Stimulated activated CD8-positive, alpha-beta memory T cell treated with anti-CD3 and anti-CD28 coated beads, Interleukin-4, amount 100 ng/mL, for 4 hours (primary cell): ENCODE measurements at places on chromosomes 6 and 20.

GRCh38 chr20:20233041-20233514 is 134.8 kb upstream of the INSM1 start:
- DNase-seq = no peak

- DNase-seq = no peak
These were observed 5.6 kb downstream of the NR2E1 start for GRCh38 chr6:108171291-108171917.

GRCh38 chr20:58790454-58790853 is 60.2 kb downstream of the GNAS-AS1 start:
- no peak for DNase-seq

DNA sequence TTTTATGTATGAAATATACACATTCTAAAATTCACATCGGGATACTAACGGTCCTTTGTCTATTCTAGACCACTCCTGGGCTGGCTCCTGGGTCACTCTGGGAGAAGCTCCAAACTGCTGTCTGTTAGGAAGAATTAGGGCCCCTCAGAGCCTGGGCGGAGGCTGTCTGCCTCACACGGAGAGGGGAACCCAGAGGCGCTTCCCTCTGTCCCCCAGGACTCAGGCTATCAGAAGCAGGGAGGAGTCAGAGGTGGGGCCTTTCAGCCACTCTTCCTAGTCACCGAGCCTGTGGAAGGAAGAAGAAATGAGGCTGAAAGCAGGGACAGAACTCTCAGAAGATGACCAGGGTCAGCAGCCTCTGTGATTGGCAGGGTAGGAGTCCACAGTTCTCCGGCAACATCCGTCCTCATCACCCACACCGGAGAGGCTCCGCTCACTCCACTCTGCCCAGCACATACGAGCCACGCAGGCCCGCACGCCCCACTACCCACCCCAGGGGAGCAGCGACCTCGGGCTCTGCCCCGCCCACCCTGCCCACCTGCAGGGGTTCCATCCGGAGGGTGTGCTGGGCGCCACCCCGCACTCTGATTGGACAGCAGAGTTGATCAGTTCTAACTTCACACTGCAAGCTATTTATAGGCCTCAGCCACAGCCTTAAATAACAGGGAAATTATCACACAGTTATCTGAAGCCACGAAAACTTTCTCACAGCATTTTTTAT is 182.1 kb upstream of the AFDN start:
- no peak for DNase-seq

GRCh38 chr6:53623497-53623896 is 42.1 kb downstream of the KLHL31 start:
- DNase-seq = no peak

GRCh38 chr6:56848105-56848504 is 106.8 kb upstream of the BEND6 start:
- DNase-seq = no peak

DNA sequence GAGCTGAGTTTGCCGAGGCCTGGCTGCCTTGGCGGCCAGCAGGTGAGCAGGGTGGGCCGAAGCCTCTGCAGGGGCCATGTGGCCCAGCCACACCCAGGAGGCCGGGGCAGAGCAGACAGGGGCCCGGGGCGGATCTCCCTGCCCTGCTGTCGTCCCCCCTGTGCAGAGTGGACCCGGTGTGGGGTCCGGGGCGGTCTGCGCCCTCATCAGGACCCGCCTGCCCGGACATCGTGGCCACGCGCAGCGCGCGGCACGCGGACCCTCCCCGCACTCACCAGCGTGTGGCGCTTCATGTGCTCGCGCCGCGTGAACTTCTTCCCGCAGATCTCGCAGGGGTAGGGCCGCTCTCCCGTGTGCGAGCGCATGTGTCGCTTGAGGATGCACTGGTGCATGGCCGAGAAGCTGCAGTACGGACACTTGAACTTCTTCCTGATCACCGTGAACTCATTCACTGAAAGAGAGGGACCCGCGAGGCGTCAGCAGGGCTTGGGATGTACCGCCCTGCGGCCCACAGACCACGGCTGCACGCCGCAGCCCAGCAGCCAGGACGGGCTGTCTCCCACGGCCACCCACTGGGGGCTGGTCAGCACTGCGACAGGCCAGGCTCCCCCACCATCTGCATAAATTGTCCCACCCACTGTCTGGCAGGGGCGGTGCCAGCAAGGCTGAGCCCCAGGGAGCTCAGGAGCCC is 13.0 kb downstream of the SLC2A4RG start:
- no peak for DNase-seq

DNA sequence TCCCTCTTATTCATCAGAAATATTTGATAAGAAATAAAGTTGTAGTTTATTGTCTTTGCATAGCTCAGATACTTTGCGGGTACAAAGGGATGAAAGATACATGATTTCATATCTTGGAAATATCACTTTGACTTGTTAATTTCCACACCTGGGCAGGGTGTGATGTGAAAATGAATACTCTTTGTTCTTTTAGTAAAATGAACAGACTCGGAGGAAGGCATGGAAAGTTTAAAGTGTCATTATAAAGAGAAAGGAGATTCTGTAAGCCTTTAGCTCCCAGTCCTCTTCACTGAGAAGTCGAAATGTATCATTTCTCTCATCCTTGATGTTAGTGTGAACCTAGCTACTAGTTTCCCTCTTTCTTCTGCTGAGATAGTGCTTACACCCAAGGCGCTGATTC is 36.7 kb upstream of the AKIRIN2 start:
- DNase-seq = no peak

- DNase-seq = no peak
These were observed 69.9 kb upstream of the DDR1 start for GRCh38 chr6:30814146-30815040.

DNA sequence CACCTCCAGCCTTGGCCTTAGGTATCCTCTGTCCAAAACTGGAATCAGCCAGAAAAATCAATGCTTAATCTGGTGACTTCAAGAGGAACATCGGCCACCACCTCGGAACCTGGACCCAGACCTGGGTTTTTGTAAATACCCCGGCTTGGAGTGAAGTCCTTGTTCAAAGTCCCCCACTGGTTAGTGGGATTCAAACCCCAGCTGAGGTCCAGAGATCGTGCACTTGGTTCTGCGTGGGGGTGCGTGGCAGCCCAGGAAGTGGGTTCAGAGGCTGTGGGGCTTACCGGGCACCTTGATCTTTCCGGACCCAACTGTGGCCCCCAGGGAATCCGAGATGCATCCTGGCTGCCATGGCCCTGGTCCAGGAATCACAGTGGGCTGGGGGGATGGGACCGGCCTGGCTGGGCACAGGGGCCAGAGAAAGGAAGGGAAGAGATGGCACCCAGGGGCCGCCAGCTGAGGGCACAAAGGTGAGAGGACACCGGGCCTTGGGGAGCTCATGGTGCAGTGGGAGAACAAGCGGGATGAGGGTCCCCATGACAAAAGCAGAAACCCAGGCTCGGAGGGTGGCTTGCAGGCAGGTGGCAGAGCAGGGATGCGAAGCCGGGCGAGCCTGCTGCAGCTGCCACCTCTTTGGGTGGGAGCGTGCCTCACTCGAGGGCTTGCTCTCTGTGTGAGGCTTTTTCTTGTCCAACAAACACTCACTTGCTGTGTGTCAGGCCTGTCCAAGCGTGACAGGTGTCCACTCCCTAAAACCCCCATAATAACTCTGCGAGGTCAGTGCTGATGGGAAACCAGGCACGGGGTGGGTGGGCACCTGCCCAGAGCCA is 27.7 kb downstream of the ZBP1 start:
- no peak for DNase-seq

DNA sequence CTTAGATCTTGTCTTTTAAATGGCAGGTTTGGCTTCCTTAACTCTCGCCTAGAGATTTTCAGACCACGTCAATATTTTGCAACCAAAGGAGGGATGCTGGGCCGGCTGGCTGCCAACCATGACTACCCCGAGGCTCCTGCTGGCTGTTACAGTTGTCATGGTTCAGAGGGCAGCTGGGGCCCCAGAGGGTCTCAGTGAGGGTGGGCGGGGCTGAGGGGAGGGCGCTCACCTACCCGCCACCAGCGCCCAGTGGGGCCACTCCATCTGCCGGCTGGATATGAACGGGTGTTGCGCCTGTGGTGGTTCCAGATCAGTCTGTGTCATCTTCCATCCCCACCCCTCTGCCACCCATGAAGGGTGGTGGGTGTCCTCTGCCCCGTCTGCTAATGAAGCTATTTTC is 12.3 kb downstream of the GPR31 start:
- DNase-seq = no peak

- no peak for DNase-seq
These were observed 19.5 kb downstream of the RIMS4 start for GRCh38 chr20:44790638-44791393.

DNA sequence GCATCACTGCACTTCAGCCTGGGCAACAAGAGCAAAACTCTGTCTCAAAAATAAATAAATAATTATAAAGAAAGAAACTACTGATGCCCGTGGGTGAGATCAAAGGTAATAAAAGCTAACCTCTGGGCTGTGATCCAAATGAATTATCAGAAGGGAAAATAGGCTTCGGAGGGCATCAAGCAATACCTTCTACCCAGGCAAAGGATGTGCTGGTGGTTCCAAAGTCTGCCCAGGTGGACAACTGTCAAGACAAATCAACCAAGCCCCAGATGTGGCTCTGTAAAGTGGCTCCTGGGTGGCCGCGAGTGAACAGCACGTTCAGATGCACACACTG is 95.6 kb downstream of the SCML4 start:
- DNase-seq = no peak

DNA sequence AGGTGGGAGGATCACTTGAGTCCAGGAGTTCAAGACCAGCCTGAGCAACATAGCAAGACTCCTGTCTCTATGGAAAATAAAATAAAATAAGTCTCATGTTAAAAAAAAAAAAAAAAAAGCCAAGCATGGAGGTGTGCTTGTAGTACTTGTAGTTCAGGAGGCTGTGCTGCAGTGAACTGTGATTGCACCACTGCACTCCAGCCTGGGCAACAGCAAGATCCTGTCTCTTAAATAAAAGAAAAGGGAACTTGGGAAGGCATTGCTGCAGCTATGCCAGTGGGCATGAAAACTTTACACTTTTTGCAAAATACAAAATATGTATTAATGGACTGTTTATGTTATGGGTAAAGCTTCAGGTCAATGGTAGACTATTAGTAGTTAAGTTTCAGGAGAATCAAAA is 37.5 kb upstream of the REV3L start:
- no peak for DNase-seq

DNA sequence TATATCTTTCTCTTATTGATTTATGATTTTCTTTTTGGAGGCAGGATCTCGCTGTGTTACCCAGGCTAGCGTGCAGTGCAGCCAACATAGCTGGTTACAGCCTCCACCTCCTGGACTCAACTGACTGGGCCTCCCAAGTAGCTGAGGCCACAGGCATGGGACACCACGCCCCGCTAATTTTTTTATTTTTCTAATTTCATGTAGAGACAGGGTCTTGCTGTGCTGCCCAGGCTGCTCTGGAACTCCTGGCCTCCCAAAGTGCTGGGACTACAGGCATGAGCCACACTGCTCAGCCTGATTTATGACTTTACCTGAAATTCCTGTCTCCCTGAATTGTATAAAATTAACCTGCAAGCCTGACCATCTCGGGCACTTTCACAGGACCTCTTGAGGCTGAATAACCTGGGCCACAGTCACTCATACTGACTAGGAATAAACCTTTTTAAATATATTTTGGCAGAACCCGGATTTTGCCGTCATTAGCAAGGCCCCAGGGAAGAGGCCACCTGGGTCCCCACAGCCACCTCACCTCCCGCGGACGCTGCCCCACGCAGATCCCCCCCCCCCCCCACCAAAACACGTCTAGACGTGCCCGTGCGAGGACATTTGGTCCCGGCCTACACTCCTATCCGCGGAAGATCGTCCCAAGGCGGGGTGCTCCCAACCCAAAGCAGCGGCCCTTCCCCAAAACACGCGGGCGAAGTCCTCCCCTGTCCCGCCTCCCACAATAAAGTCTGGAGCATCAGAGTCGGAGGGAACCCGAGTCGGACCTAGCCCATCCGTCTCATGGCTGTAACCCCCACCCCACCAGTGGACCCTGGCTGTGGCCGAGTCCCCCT is 902 bp downstream of the ZNF337 start:
- no peak for DNase-seq

- no peak for DNase-seq
These were observed 35.2 kb upstream of the KIF13A start for GRCh38 chr6:18022398-18023231.

DNA sequence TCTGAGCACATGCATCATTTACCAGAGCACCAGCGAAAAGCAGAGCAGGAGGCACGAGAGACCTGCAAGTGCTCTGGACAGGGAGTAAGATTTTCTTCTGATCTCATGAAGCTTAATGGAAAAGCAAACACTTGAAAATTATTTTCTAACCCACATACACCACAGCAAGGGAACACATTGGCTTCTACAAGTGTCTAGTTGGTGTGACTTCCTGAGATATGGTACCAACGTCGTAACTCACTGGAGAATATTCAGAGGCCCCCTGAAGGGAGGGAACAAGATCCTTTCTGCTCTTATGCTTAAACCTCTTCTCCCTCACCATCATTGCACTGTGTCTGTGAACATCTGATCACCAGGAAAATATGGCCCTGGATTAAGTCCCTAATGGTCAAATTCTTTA is 48.6 kb downstream of the PSMB1 start:
- DNase-seq = no peak

DNA sequence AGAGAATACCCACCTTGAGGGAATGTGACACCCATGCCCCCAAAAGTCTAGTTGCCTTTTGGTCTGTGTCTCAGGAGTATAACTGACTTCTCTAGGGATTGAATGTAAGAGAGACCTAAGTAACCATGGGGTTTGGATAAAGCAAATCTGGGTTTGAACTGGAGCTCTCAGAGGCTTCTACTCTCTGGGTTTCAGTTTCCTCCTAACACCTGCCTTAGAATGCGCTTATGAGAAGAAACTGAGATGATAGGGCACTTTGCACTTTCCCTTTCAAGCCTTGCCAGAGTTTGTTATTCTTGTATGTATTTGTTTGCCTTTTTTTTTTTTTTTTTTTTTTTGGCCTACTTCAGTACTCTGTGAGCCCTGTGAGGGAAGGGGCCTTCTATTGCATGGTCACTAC is 19.4 kb downstream of the SDHAF4 start:
- DNase-seq = no peak

DNA sequence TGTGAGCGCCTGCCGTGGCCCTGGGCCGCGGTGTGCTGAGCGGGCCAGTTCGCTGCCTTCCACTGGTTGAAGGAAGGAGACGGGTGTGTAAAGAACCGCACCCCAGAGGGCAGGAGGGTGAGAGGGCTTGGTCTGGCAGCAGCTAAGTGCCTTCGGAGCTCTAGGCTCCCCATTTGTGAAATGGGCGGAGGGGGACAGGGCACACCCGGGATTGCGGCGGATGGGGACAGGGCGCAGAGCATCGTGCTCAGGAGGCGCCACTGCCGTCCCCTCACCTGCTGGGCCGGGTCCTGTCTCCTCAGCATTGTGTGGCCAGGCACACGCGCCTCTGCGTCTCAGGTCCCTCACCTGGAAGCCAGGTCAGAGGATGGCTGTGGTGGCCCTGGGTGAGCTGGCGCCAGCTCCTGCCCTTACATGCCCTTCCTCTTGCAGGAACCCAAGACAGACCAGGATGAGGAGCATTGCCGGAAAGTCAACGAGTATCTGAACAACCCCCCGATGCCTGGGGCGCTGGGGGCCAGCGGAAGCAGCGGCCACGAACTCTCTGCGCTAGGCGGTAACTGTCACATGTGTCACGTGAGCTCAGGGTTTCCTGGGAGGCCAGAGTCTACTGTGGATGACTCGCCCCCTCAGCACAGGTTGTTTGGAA is 3.1 kb downstream of the ADRM1 start:
- no peak for DNase-seq
